Fibroblast of skin of left biceps (primary cell): ENCODE measurements at places on chromosomes 1 and 21.

DNA sequence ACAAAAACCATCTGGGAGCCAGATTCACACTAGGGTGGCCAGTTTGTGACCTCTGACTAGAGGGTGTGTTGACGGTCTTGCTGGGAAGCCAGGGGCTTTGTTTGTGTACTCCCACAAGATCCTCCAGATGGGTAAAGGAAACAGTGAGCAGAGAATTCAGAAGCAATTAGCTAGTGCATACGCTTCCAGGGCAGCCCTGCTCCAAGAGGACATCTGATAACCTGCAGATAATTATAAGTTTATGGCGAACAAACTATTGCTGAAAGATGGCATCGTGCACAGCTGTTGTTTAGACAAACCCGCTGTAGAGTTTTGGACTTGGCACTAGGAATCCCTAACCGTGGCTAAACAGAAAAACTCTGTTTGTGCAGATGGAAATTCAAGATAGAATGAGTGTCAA is 326.4 kb downstream of the TGFB2 start:
- DNase-seq = no peak

GRCh38 chr1:77126307-77126706 is 92.9 kb downstream of the PIGK start:
- DNase-seq = peak; percentile 40

- no peak for DNase-seq
Observed at GRCh38 chr1:38516560-38516959, 343.0 kb downstream of the RRAGC start.

- no peak for DNase-seq
Observed at GRCh38 chr1:158706096-158706495, 5.6 kb upstream of the OR6K2 start.

DNA sequence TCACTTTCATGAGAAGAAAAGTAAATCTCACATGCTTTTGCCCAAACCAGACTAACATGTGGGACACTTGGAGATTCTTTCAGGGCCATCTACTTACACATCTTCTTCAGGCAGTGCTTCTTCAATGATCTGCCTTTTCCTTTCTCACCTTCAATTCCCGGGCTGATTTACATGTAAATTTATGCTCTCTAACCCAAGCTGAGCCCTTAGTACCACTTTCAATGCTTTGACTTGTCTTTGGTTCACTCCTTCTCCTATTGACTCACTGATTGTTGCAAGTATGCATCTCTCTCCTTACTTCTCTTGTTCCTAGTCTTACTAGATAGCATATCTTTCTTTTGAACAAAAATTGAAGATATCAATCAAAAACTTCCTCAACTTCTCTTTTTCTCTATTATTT is 154.2 kb upstream of the DEPDC1 start:
- DNase-seq = no peak

- no peak for DNase-seq
Observed at GRCh38 chr1:174469687-174470086, 21.9 kb downstream of the GPR52 start.

DNA sequence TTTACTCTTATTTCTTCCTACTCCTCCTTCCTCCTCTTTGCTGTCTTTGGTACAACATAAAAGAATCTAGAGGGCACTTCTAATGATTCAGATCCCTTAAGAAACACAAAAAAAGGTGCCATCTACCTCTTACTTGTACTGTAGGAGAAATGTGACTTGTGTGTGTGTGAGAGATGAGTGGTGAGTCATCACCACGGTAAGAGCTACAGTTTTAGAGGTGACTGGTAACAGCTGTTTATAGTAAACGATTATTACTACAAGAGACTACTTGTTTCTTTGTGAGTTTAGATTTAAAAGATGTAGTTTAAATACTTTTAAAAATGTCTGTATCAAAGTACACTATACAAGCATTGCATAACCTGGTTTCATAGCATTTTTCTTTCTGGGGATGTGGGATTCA is 40.4 kb downstream of the SLC35D1 start:
- DNase-seq = no peak
